Activated CD4-positive, alpha-beta T cell treated with anti-CD3 and anti-CD28 coated beads, Interleukin-2, amount 50 U/mL, for 4 hours (primary cell): ENCODE measurements at places on chromosomes 7 and 10.

DNA sequence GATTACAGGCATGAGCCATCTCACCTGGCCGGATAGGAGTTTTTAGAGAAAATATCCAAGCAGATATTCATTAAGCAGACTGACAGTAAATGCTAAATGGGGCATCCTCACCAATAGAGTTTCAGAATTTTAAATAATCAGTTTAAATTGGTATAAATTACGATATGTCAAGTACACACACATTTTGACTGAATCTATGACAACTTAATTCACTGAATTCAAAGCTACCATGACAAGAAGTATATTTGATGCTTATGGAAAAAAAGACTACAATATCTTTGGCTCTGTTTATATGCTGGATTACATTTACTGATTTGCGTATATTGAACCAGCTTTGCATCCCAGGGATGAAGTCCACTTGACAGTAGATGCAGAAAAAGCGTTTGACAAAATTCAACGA lies 774.7 kb downstream of the PCDH15 start:
- no peak for DNase-seq

DNA sequence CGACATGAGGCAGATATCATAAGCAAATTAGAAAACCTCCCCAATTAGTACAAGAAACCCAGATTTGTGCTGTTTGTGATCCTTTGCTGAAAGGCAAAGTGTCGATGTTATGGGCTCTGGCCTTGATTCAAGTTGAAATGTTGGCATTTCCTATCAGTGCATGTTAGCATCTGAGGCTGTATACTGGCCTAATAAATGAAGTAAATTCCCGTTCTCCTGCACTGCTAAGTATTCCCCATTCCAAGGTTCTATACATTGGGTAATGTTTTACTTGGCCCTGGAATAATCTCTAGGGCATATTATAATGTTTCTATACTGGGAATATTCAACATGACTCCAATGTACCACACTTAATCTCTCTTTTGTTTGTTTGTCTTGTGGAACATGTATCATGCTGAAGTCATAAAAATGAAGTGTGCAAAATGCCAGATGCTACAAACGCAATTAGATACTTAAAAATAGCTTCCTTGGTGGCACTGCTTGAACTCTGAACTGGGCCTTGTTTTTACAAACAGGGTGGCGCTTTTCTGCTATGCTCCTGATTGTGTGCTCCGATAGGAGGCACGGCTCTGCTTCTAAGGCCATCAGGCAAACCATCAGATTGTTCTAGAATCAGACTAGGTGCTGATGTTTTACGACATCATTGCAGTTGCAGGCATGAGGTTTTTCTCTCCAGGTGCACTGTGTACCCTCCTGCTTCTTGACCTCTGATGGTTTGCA lies 156.7 kb upstream of the TCF7L2 start:
- DNase-seq = no peak

- DNase-seq = no peak
Measured at GRCh38 chr7:1160670-1161021, 650 bp upstream of the ZFAND2A start.

GRCh38 chr10:87875929-87876571 lies 12.6 kb downstream of the PTEN start:
- no peak for DNase-seq

DNA sequence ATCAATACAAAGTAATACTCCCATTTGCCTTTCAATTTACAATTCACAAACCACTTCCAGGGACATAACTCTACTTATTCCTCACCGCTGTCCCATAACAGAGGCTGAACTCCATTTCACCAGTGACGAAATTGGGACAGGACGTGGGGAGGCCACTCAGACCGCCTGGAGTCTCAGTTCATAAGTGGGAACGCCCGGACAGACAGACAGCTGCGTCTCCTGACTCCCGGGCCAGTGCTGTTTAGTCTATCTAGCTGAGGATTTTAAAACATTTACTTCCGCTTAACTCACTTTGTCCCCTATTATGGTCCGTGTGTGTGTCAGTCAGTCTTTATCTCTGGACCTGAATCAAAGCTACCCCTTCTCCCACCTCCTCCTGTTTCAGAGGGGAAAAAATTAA lies 67.4 kb upstream of the ZNF438 start:
- no peak for DNase-seq

DNA sequence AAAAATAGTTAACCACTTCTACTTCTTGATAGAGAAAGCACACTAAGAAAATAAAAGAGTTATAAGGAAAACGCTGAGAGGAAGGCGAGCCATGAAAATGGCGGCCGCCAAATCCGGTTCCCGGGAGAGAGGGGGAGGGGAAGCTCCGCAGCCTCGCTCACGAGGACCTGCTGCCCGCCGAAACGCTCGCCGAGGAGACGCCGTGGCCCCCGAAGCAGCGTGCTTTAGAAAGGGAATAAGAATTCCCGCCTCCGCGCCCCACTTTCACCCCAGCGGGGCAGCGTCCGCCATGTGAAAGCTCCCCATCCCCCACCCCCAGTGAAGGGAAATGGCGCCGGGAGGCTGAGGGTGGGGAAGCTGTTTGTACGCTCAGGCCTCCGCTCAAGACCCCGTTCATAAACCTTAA lies 505 bp downstream of the HNRNPA2B1 start:
- peak; percentile 69 for DNase-seq

DNA sequence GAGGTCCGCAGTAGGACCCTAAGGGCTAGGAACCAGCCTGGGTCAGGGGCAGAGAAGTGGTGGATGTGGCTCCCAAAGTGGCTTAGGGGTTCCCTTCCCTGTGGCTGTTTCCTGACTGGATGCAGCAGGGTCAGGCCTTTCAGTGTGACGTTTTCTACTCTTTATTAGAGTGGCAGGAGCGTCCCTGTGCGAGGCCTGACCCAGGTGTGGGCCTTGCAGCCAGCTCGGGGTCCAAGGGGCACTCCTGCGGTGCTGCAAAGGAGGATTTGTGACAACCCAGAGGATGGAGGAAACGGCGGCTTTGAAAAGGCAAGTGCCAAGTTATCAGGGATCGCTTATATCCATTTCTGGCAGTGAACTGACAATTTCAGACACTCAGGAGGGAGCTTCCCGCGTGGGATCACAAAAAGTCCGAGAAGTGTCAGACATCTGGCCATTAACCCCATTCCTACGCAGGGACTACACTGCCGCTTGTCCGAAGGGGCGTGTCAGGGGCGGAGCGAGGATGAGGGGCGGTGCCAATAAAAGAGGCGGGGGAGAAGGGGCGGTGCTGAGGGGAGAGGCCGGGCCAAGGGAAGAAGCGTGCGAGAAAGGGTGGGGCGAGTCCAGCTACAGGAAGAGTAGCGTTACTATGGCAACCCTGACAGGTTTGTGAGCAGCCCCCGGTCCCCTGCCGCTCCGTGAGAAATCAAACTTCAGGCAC lies 98.8 kb upstream of the ZNF722 start:
- peak; percentile 73 for DNase-seq

DNA sequence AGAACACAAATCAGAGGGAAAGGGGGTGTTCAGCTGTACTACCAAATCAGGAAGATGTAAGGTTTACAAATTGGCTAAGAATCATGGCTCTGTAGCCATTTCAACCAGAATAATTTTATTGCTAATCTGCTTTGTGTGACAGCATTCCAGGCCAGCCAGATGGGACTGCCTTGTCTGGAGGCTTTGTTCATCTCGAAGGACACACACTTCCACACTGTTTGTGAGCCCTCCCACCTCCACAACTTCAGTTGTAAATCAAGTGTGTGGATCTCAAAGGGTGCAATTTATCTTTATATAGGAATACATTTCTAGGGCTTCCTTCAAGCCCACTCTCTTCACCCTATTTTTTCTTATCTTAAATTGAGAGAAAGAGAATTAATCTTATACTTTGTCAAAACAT lies 6.9 kb upstream of the OIT3 start:
- DNase-seq = no peak

- DNase-seq = peak; percentile 25
Measured at GRCh38 chr7:24980534-24981170, 674 bp upstream of the OSBPL3 start.

GRCh38 chr10:12766223-12766622 lies 235.3 kb downstream of the CCDC3 start:
- DNase-seq = no peak

DNA sequence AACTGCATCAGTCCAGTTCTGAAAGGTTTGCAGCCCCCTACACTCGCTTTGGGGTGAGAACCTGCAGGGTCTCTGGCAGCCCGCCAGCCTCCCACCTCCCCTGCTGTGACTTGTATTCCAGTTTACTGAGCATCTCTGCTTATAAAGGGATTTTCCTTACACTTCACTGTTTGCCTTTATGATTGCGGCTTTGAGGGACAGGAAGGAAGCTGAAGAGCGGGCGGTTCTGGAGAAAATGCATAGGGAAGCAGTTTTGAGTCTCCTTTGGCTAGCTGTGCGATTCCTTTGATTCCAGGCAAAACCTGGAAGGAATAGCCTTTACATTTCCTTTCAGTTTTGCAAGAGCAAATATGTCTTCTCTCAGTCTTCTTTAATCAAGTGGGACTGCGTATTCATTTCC lies 65.0 kb upstream of the TRIM8 start:
- DNase-seq = no peak

- DNase-seq = no peak
Measured at GRCh38 chr7:81484261-81484660, 285.6 kb downstream of the HGF start.

DNA sequence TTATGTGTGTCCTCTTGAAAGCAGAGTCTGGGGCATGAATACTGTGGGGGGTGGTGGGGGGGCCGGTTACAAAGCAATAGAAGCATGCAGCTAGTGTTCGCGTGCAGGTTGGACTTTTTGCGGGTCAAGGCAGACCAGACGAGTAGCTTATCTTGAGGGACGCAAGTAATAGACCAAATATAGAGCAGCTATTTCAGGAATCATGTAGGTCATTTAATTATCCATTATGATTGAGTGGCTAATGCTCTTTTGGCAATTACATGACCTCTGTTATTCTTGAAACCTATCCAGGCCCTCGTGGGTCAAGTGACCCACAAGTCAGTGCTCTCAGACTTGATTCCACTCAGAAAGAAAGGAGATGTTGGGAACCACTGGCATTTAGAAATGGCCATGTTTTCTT lies 93.0 kb downstream of the BTRC start:
- no peak for DNase-seq

DNA sequence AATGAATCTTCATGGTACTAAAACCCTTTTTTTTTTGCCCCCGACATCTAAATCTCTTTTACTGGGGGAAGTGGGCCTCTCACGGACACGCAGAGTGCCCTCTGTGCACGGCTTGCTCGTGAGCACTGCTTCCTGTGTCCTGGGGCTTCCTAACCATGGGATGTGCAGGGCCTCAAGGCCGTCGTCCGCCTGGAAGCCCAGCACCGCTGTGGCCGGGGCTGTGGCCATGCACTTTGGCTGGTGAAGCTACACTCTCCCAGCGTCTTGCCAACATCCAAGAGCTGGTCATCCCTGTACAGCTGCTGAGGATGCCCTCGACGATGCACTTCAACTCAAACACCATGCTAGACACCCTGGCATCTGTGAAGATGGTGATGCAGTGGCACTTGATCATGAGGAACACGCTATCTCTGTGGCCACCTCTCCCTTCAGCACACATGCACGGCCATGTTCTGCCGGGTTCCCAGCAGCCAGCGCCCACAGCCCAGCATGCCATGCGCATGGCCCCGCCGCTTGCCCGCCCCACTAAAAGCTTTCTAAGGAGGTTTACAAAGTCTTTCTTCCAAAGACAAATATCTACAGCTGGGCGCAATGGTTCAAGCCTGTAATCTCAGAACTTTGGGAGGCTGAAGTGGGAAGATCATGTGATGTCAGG lies 326.5 kb downstream of the PARD3 start:
- no peak for DNase-seq

DNA sequence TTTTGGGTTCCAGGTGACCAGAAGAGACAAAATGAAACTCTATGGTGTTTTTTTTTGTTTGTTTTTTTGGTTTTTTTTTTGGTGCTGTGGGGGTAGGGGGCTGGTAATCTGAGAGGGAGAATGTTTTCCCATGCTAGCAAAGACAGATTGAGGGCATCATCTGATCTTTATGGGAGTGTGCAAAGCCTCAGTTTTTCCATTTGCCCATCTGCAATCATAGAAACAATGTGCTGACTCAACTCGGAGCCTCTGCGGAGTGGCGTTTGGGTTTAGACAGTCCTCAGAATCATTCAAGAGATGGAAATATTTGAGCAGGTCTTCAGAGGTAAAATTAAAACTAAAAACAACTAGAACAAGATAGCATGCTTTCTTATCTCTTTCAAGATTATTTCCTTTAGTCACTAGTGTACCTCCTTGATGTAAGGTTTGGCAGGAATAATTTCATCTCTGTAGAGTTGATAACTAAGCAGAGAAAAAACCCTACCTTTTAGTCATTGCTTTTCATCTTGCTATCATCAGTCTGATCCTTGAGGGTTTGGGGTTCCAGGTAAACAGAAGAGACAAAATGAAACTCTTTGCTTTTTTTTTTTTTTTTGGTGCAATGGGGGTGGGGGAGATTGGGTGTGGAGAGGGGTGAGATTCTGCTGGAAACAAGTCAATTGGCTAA lies 18.0 kb downstream of the CNNM2 start:
- no peak for DNase-seq

GRCh38 chr7:36300696-36301350 lies 88.8 kb upstream of the ANLN start:
- DNase-seq = no peak

DNA sequence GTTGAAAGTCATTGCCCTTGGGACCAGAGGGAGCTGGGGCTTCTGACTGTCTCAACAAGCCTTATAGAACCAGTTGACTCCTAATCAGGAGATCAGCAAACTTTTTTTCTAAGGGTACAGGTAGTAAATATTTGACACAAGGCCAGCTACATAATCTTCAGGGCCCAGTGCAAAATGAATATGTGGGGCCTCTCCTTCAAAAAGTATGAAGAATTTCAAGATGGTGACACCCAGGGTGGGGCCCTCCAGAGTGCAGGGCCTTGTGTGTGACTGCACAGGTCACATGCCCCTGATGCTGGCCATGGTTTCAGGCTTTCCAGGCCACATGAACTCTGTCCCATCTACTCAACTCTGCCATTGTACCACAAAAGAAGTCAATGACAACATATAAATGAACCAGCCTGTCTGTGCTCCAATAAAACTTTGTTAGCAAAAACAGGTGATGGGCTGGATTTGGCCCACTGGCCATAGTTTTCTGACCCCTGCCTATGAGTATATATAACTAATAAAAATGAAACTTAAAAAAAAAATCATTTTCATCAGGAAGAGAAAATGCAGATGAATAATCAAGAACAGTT lies 6.1 kb downstream of the MMRN2 start:
- DNase-seq = no peak
